ENCODE measurements at places on chromosomes 7 and 10.

GRCh38 chr7:49878089-49878488 lies 104.7 kb downstream of the VWC2 start:
- DNase-seq = no peak

GRCh38 chr10:115827231-115828009 lies 445.6 kb downstream of the GFRA1 start:
- no peak for DNase-seq

DNA sequence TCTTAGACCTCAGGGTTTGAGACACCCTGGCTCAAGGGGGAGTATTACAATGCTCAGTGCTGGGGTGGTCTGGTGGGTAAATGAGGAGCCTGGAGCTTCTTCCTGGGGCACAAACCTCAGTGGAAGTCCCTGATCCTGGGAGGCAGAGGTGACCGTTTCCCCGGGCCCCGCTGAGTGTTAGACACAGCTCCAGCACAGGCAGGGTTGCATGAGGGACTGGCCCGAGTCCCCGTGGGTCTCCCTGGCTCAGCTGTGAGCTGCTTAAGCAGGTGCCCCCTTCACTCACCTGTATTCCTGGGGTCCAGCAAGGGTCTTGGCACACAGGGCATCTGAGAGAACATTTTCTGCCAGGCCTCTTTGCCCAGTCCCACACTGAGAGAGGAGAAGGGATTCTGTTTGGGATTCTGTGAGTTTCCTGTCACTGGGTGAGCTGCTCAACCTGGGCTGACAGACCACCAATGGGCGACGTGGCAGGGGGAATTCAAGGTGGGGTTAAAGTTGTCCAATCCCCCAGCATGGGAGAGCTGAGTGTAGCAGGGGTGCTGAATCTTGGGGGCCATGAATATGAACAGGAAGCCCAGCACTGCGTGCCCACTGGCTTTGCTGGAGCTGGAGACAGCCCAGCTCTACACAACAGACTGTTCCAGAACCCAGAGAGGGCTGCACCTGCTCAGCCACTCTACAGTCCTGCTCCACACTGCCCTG lies 29.9 kb downstream of the DDIT4 start:
- DNase-seq = no peak

DNA sequence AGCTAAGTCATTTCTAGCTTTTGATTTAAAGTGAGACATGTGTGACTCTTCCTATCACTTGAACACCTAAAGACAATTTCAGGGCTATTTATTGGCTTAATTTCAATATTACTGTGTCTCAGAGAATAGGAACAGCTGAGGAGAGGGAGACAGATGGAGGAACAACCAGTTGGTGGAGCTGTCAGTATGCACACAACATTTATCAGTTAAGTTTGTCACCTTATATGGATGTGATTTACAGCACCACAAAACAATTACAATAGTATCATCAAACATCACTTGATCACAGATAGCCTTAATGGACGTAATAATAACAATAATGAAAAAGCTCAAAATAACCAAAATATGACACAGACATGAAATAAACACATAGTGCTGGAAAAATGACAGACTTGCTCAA lies 129.6 kb downstream of the NPSR1 start:
- no peak for DNase-seq

DNA sequence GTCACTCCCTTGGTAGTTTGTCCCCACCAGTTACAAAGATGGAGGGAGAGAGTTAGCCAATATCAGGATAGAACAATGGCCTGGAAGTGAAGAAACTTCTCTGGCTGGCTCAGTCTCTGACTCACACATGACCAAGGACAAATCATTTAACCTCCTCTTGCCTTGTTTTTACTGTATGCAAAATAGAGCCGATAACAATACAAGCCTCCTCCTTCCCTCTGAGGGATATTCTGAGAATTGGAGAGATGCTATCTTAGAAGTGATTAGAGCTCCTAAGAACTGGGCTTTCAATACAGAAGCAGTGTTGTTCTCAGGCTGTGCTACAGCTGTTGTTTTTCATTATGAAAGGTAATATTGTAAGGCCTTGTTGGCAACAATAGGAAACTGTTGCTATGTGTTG lies 87.7 kb upstream of the EGR2 start:
- DNase-seq = no peak

DNA sequence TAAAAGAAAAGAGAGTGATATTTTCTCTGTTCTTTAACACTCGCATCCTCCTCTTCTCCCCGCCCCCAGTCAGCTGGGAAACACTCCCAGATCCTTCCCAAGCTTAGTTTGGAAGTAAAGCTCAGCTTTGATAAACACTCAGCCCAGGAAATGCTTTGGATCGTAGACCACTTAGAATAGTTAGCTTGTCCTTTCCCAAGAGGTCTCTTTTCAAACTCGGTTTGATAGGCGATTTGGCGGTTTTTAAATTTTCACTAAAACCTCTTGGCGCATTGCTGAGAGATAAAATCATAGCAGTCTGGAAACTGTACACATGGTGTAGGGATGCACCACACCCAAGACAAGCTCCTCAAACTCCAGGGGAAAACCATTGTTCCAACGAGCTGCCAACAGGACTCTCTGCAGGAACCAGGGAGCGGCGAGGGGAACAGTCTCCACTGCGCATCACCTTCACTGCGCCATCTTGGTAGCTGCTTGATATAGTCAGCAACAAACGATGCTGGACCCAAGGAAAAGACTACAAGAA lies 22.3 kb downstream of the SMURF1 start:
- DNase-seq = no peak

Data from stimulated activated CD4-positive, alpha-beta T cell treated with anti-CD3 and anti-CD28 coated beads, TNF-alpha, amount 100 ng/mL, for 24 hours (primary cell).